GM19239 (cell line): ENCODE measurements at places on chromosomes 12 and 14.

GRCh38 chr14:86013641-86014040, 483.7 kb downstream of the FLRT2 start:
- no peak for DNase-seq

DNA sequence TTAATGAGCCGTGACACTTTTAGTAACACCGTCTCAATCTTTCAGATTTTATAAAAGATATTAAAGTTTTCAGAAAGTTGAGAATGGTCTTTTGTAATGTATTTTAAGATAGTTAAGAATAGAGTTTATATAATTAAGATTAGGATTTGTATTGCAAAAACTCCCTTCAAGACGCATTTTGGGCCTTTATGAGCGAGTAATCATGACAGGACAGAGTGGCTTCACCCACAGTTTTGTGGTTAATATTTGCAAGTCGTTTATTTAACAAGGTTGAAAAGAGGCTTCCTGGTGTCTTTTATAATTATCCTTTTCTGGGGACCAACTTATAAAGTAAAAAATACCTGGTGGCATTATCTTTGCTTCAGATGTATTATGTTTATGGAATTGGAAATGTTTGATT, 44.0 kb downstream of the TRAF3 start:
- DNase-seq: no peak

GRCh38 chr12:70354787-70355186, 11.3 kb upstream of the KCNMB4 start:
- no peak for DNase-seq

- no peak for DNase-seq
Observed at GRCh38 chr12:123019841-123020138, 39.3 kb downstream of the ARL6IP4 start.

DNA sequence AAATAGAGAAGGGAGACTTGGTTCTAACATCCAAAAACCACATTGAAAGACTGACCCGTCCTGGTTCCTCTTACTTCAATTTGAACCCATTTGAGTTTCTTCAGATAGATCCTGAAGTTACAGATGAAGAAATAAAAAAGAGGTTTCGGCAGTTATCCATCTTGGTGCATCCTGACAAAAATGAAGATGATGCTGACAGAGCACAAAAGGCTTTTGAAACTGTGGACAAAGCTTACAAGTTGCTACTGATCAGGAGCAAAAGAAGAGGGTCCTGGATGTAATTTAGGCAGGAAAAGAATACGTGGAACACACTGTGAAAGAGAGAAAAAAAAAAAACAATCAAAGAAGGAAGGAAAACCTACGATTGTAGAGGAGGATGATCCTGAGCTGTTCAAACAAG, 25.4 kb upstream of the NFKBIA start:
- DNase-seq: no peak

- no peak for DNase-seq
Observed at GRCh38 chr14:29810682-29811081, 117.0 kb downstream of the PRKD1 start.

DNA sequence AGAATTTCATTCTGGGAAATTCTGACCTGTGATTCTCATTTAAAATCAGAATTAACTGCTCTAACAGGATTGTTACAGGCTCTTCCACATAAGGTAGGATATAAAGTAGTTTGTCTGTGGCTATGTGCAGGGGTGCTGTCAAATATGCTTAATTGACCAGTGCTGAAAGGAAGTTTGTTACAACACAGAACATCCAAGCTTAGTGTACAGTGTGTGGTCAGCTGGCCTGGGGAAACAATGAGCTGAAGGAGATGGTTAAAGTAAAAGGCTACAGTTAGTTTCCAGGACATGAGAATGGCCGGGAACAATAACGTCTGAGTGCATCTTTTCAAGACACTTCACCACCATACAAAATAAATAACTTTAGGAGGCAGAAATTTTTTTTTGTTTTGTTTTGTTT, 68.0 kb downstream of the PKP2 start:
- DNase-seq: no peak
